ENCODE measurements at places on chromosomes 11 and 22.

- DNase-seq: no peak
Observed at GRCh38 chr11:73469401-73469800, 93.2 kb downstream of the RELT start.

- no peak for DNase-seq
Observed at GRCh38 chr11:85595285-85595884, 31.8 kb downstream of the DLG2 start.

- no peak for DNase-seq
Observed at GRCh38 chr11:126391970-126392632, 36.6 kb downstream of the ST3GAL4 start.

DNA sequence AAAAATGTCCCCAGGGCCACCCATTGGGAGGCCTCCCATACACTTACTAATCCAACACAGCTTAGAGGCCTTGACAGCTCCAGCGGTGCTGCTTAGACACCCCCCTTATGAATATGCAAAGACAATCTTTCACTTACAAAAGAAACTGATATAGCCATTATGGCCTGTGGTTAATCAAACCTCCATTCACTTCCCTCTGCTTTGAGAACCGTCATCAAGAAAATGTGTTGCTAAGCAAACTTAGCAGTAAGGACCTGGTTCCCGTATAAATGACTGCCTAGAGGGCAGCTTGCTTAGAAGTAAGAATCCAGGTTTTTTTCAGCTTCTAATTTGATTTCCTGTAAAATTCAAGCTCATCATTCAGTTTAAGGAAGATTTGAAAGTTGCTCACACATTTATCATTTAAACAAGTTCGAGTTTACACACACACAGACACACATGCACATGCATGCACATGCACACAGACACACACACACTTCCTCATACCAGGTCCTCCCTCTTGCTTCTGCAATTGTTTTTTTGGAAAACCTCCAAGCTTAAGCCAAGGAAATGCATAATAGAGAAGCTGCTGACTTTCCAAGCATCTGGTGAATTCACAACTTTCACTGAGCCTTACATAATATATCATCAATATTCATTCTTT lies 137.7 kb upstream of the BLID start:
- no peak for DNase-seq

DNA sequence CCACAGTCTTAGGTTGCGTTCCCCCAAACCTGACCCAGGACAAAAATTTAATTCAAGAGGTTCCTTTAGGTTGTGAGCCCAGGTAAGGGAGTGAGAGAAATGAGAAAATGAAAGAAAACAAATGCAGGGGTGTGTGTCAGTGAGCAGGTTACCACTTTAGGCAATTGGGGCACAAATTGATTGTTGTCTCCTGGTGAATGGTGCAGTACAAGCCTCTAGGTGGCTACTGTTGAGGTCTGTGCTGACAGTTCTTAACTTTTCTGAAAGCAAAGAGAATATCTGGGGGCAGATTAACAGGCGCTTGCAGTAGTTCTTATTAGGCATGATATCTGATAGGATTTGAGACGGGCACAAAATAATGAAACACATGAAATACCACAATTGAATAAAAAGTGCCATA lies 894.6 kb downstream of the FAM181B start:
- DNase-seq: no peak

GRCh38 chr22:44026630-44027511 lies 2.8 kb downstream of the PARVB start:
- peak; percentile 60 for DNase-seq

GRCh38 chr11:2934611-2935239 lies 5.5 kb upstream of the PHLDA2 start:
- no peak for DNase-seq

GRCh38 chr11:102833731-102834130 lies 9.7 kb downstream of the MMP3 start:
- no peak for DNase-seq

DNA sequence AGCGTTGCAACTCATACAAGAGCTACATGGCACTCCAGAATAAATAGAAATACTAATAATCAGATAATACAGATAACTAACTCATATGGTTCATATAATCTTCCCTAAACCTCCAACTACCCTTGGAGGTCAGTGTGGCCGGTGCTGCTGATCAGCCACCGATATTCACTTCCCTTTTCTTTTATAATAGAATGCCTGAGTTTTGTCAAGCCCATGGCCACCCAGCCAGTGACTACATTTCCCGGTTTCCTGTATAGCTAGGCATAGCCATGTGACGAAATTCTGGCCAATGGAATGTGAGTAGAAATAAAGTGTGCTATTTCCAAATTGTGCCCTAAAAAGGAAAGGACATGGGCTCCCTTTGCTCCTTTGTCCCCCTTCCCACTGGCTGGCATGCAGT lies 5.9 kb upstream of the CAT start:
- DNase-seq: no peak

DNA sequence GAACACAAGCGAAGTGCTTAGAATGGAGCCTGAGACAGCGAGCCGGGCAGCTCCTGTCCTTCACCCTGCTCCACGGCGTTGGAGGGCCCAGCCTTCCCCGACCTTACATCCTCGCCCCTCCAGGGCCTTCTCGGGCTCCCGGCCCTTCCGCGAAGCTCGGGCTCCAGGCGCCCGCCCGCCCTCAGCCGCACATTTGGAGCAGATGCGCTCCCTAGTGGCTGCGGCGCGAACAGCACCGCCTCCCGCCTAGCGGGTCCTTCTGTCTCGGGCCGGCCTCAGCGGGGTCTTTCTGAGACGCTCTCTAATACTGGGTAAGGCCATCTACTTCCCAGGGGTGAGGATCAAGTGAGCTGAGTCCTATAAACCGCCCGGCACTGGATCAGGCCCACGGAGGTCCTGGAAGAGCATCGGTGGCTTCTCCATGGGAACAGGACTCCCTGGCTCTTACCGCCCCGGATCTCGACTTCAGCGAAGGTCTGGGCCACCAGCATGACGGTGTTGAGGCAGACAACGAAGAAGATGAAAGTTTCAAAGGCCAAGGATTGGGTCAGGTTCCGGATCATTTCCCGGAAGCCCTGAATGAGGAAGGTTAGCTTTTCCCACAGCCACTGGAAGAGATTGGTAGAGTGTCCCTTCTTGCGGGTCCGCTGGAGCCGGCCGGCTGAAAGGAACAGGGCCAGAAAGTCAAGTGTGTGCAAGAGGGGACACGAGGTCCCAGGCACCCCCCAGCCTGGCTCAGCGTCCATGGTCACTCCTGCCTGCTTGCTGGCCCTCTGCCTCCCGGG lies 3.7 kb downstream of the CATSPER1 start:
- peak; percentile 80 for DNase-seq

DNA sequence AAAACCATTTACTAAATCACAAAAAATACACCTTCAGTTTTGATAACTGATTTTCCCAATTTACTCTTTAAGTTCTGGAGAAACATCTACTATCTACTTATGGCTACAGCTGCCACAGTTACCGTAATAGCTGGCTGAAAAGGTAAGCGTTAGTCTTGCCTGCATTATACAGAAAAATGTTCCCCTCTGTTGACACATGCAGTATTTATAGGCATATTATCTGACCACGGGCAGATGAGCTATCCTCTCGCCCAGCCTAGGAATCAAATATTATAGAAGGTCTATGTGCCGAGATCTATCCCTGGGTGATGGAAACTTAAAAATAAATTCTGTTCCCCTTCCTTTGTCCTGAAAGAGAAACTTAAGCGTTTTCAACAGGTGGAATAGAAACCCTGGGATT lies 283.8 kb downstream of the CADM1 start:
- DNase-seq: no peak

- DNase-seq: no peak
Observed at GRCh38 chr22:45948081-45948648, 28.8 kb downstream of the WNT7B start.

GRCh38 chr11:74418509-74418895 lies 20.3 kb upstream of the PGM2L1 start:
- no peak for DNase-seq

- no peak for DNase-seq
Observed at GRCh38 chr11:118343248-118343647, 743 bp upstream of the CD3D start.

- DNase-seq: no peak
Observed at GRCh38 chr11:65806979-65807378, 20.1 kb downstream of the OVOL1 start.

GRCh38 chr11:34250732-34251588 lies 106.8 kb downstream of the ABTB2 start:
- peak; percentile 57 for DNase-seq

DNA sequence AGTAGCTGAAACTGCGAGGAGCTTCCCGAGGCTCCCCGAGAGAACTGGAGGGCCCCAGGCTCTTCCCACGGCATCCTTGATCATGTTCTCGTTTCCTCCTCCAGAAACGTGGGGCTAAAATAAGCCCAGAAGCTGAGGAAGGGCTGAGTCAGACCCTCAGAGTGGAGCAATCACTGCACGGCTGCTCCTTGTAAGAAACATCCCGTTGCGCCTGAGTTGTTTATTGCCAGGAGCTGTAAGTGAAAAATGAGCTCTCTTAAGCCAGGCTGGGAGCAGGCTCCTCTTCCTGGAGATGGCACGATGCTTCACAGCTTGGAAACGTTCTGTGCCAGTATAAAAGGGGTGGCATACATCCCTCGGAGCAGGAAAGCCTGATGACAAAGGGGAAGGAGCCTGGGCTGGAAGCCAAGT lies 47.3 kb upstream of the SYN3 start:
- DNase-seq: no peak

Measured in activated T-cell treated with anti-CD3 and anti-CD28 coated beads for 48 hours (primary cell).